ENCODE measurements at places on chromosomes 16 and 17. TPM values are rescaled to one million over a fixed set of nuclear protein-coding genes. Genes with fewer than 3 reads are reported as not detected.
A peak's percentile ranks its signal among the peaks of the same experiment; 100 is the strongest.

DNA sequence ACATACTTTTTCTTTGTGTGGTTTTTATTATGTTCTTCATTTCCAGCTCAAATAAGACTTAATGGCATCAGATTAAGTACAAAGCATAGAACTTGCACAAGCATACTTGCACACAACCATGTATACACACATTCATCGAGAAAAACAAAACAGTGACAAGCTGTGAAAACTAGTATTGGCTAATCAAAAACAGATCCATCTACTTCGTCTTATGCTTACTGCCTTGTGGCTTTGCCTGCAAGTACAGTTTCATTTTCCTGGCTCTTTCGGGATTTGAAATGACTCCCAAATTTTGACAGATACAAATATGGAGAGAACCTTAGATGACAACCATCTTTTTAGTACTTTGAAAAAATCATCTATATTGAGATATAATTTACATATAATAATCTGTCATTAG lies 338.3 kb downstream of the BCAS3 start:
- no peak for DNase-seq
- H3K4me3 ChIP-seq = no peak overlapping the region
- H3K27me3 ChIP-seq = no peaks in the 10 kb centered on the region
- no peaks in the 10 kb centered on the region for H3K4me1 ChIP-seq
- no peaks in the 10 kb centered on the region for H3K36me3 ChIP-seq

- no peaks in the 10 kb centered on the region for H3K27me3 ChIP-seq
- no peak overlapping the region for H3K4me3 ChIP-seq
- no peak overlapping the region for H3K27ac ChIP-seq
- H3K36me3 ChIP-seq = peaks cover 1% of the 10 kb centered on the region
Observed at GRCh38 chr17:9472541-9472940, 103.1 kb downstream of the STX8 start.

DNA sequence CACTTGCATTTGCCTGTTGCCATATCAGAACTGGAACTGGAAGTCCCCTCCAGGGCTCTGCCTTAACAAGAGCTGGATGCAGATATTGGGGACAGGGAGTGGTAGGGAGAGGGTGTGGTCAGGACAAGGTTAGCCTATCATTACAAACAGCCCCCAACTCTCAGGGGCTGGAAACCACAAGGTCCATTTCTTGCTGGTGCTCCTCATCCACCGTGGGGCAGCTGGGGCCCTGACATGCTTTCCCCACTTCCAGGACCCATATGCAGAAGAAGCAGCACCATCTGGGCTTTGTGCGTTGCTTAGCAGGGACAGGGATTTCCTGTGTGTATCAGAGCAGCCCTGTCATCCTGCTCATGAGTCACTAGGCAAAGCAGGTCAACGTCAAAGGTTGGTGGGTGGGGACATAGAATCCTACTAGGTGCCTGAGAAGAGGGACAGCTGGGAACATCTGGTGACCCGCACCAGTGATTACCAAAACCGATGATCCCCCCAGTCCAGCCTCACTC lies 26.9 kb downstream of the RGS9 start:
- peaks cover 13% of the 10 kb centered on the region for H3K4me1 ChIP-seq
- peak overlapping the region; percentile 18 for H3K27ac ChIP-seq
- DNase-seq = peak; percentile 81
- no peaks in the 10 kb centered on the region for H3K36me3 ChIP-seq

DNA sequence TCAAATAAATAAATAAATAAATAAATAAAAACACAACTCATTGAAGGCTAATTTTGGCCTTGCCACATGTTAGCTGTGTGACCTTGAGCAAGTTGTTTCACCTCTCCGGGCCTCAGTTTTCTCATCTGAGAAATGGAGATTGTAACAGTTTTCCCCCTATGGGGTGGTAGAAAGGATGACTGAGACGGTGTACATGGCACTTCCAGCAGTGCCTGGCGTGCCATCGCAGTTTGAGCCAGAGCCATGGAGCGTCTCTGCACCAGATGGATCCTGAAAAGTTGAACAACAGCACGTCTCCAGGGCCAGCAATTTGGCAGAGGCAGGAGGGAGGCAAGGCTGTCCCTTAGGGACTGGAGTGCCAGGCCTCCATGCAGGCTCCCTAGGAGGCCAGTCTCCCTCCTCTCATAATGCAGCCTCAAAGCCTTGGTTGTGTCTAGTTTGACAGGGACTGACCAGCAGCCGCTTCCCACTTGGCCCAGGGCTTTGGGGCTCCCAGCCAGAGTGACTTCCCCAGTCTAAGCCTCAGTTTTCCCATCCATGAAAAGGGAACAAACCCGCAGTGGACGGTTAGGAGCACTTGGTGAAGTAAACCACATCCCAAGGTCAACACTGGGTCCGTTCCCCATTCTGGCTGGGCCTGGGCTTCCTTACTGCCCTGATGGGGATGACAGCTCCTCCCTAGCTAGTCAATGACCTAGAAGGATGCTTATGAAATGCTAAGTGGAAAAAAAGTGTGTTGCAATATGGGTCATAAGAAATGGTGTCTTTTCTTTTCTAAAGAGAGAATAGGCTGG lies 19.3 kb downstream of the SOCS1 start:
- H3K4me3 ChIP-seq = no peak overlapping the region
- H3K27ac ChIP-seq = peak overlapping the region; percentile 67
- no peak for DNase-seq
- no peaks in the 10 kb centered on the region for H3K27me3 ChIP-seq
- H3K36me3 ChIP-seq = no peaks in the 10 kb centered on the region
- peaks cover 51% of the 10 kb centered on the region for H3K4me1 ChIP-seq

- H3K36me3 ChIP-seq = peaks cover 36% of the 10 kb centered on the region
- no peak for DNase-seq
- no peaks in the 10 kb centered on the region for H3K27me3 ChIP-seq
- H3K4me1 ChIP-seq = peaks cover 12% of the 10 kb centered on the region
Observed at GRCh38 chr16:67649494-67649931, 4.6 kb downstream of the CARMIL2 start.

DNA sequence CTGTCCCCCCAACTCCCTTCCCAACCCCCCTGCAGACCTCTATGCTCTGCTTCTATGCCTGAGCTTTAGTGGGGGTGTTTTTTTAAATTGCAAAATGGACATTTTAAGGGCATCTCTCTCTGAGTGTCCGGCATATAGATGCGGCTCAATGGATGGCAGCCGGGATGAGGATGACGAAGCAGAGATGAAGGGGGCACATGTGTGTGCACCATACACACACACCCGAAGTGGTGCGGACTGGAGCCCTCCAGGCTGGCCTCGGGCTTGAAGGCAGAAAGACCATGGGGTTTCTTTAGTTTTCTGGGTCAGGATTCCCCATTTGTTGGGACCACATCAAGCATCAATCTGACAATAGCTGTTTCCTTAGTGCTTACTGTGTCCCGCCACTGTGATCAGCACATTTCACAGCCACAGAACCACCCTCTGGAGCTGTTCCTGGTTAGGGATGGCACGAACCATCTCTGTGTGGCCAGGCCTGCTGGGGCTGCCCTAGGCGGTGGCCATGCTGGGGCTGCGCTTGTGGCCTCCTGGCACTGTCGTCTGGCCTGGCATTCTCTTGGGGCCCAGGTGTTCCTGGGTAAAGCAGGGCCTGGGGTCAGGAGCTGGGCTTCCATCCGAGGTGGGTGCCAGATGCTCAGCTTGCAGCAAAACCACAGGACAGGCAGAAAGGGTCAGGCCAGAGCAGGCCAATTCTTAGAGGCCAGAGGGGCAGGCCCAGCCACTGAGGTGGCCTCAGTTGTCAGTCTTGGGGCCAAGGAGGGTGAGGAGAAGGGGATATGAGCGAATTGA lies 49.9 kb downstream of the NT5M start:
- H3K4me1 ChIP-seq = no peaks in the 10 kb centered on the region
- no peak for DNase-seq
- H3K27ac ChIP-seq = no peak overlapping the region
- no peak overlapping the region for H3K4me3 ChIP-seq
- H3K36me3 ChIP-seq = no peaks in the 10 kb centered on the region

- peak overlapping the region; percentile 70 for H3K4me3 ChIP-seq
- no peaks in the 10 kb centered on the region for H3K4me1 ChIP-seq
Observed at GRCh38 chr17:7883781-7884386, 4.7 kb upstream of the CHD3 start.

DNA sequence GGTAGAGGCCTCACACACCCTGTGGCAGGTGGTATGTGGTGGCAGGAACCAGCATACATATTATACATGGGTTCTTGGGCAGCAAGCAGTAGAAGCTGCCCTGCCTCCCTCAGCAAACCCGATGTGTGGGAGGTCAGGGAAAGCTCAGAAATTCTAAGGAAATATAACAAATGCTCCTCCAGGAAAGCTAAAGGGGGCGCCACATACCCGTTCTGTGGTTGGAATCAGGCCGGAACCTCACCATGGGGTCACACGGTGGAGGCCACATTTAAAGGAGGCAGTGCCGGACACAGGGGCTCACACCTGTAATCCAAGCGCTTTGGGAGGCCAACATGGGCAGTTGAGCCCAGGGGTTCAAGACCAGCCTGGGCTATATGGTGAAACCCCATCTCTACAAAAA lies 12.4 kb upstream of the KATNB1 start:
- no peaks in the 10 kb centered on the region for H3K27me3 ChIP-seq
- no peaks in the 10 kb centered on the region for H3K36me3 ChIP-seq
- no peak overlapping the region for H3K4me3 ChIP-seq
- peaks cover 2% of the 10 kb centered on the region for H3K4me1 ChIP-seq
- no peak overlapping the region for H3K27ac ChIP-seq

DNA sequence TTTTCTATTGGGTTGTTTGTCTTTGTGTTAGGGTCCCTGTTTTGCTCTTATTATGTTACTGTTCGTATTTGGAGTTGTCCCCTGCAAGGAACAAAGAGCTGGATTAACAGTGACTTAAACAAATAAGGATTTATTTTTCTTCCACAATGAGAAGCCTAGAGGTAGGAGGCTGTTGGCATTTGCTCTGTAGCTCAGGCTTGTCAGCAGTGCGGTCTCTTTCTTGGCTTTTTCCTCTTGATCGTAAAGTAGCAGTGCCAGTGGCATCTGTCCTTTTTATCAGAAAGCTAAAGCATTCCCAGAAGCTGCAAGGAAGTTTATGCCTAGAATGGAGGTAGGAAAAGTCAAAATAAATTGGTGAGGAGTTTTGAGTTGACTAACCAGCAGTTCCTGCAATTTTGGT lies 154.1 kb downstream of the HS3ST4 start:
- H3K4me3 ChIP-seq = no peak overlapping the region
- H3K27me3 ChIP-seq = peaks cover 7% of the 10 kb centered on the region
- H3K27ac ChIP-seq = no peak overlapping the region
- H3K4me1 ChIP-seq = no peaks in the 10 kb centered on the region
- H3K36me3 ChIP-seq = no peaks in the 10 kb centered on the region

DNA sequence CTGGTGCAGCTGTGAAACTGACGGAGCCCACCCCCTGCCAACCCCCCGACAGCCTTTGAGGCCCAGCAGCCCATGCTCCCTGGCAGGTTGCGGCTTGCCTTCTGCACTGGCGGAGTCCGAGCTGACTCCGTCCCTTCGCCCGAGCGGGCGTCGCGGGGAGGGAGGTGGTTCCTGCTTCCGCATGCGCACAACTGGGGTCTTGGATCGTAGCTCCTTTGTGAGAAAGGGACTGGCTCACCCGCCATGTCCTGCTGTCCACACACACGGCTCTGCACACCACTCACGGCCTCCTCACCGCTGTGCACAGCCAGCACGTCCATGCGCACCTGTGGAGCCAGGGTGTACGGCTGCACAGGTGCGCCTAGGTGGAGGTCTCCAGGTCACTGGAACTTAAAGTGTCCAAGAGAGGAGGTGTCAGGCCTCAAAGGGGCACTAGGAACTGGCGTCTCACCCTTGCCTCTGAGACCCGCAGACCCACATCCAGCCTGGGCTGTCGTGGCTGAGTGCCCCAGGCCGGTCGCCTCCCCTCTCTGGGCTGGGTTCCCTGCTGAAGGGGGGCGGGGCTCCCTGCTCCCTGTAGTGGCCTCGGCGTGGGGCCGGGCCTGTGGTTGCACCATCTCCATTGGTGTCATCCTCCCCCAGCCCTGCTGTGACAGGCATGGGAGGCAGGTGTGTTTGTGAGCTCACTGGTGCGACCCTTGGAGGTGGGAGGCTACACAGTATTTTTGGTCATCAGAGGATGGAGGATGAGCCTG lies 45.3 kb downstream of the JPH3 start:
- no peaks in the 10 kb centered on the region for H3K4me1 ChIP-seq
- DNase-seq = no peak
- H3K4me3 ChIP-seq = no peak overlapping the region
- no peak overlapping the region for H3K27ac ChIP-seq

Gene PGAP3
- 7.4 TPM for total RNA-seq

Gene PRCD
- not detected for total RNA-seq

Gene KRTAP4-11
- total RNA-seq = not detected

Measured in activated CD8-positive, alpha-beta T cell treated with anti-CD3 and anti-CD28 coated beads for 36 hours (primary cell).